Dermis microvascular lymphatic vessel endothelial cell (primary cell): ENCODE measurements at places on chromosomes 4 and X. TPM values are rescaled to one million over a fixed set of nuclear protein-coding genes. Genes with fewer than 3 reads are reported as not detected.

Gene HSFX3
- not detected in 2 replicates for total RNA-seq

Gene SPANXN4
- not detected in 2 replicates for total RNA-seq

Gene GLUD2
- 0.51 and 0.63 TPM in 2 replicates for total RNA-seq

Gene OSTC
- total RNA-seq: 218 and 222 TPM in 2 replicates

Gene TMPRSS11B
- not detected in 2 replicates for total RNA-seq

Gene SLC7A11
- total RNA-seq: 6.4 and 17.3 TPM in 2 replicates

Gene OPN1MW
- total RNA-seq: not detected in 2 replicates

Gene WNK3
- 0.13 and 0.38 TPM in 2 replicates for total RNA-seq

Gene SLC10A7
- total RNA-seq: 6.5 and 8.7 TPM in 2 replicates

Gene FREM3
- 0.13 TPM in 2 replicates for total RNA-seq

Gene COL25A1
- total RNA-seq: 0.13 TPM in 2 replicates
